ENCODE measurements at places on chromosomes 12 and 14.

- no peak for DNase-seq
Observed at GRCh38 chr12:113980537-113981337, 14.6 kb upstream of the RBM19 start.

GRCh38 chr12:114030451-114030850, 64.3 kb upstream of the RBM19 start:
- no peak for DNase-seq

GRCh38 chr12:86170051-86170450, 86.1 kb downstream of the MGAT4C start:
- no peak for DNase-seq

GRCh38 chr12:80352474-80352873, 91.6 kb upstream of the PTPRQ start:
- DNase-seq, result no peak

DNA sequence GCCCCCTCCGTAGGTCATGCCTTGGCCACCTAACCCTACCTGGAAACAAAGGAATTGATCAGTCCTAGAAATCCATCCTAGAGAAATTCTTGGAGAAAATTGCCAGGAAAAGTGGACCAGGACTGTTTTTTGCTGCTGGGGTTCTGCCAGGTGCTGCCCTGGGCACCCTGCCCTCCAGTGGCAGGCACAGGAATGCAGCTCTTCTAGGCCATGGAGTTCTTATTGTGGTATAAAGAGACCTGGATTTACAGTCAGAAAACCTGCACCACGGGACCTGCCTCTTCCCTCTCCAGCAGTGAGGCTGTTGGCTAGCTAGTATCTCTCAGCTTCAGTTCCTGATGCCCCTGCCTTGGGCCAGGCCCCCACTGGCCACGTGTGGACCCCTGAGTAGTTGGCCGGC, 59.7 kb downstream of the SLC24A4 start:
- DNase-seq, result no peak

- DNase-seq, result no peak
Observed at GRCh38 chr12:534216-534615, 74.5 kb downstream of the B4GALNT3 start.
